ENCODE measurements at places on chromosomes 3 and 15.
A peak's percentile ranks its signal among the peaks of the same experiment; 100 is the strongest.

- DNase-seq: peak; percentile 16
Observed at GRCh38 chr15:58985443-58985842, 2.0 kb upstream of the RNF111 start.

- DNase-seq: no peak
Observed at GRCh38 chr3:149589332-149589731, 68.5 kb downstream of the WWTR1 start.

- DNase-seq: no peak
Observed at GRCh38 chr3:194565597-194566190, 67.5 kb downstream of the TMEM44 start.

- DNase-seq: peak; percentile 91
Observed at GRCh38 chr3:48492461-48493202, 11.3 kb downstream of the SHISA5 start.

GRCh38 chr3:177335728-177336127, 138.4 kb upstream of the TBL1XR1 start:
- peak; percentile 44 for DNase-seq

GRCh38 chr3:110650741-110651140, 420.9 kb upstream of the NECTIN3 start:
- no peak for DNase-seq

- no peak for DNase-seq
Observed at GRCh38 chr3:3027976-3028567, 82.1 kb downstream of the IL5RA start.

DNA sequence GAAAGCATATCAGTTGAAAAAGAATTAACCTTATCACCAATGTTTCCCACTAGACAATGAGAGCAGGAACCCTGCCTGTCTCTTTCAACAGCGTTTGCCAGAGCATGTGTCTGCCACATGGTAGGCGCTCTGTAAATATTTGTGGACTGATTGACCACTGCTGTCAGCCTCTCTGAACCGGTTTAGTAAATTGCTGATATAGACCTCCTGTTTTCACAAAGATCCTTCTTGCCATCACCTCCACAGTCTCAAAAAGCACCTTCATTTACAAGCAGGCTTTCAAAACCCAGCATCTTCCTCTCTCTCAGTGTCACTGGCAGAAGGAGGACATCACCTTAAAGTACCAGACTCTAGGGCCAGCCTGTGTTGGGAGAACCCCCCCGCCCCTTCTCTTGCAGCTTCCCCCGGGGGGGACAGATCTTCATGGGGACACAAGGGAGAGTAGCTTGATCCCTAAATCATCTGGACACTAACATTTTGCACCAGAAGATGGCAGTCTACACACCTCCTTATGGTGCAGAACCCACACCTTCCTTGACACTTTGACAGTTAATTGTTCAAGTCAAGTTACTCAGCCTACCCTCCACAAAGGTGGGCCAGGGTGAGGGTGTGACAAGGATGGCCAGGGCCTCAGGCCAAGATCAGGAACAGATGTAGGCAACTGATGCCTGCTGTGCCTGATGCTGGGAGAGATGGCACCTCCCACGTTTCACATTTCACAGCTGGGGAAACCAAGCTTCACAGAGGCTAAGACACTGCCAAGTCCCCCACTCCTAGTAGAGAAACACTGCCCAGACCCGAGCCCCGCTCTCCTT, 37.8 kb upstream of the USP3 start:
- peak; percentile 89 for DNase-seq

GRCh38 chr15:63655683-63656372, 58.6 kb downstream of the FBXL22 start:
- DNase-seq: no peak

DNA sequence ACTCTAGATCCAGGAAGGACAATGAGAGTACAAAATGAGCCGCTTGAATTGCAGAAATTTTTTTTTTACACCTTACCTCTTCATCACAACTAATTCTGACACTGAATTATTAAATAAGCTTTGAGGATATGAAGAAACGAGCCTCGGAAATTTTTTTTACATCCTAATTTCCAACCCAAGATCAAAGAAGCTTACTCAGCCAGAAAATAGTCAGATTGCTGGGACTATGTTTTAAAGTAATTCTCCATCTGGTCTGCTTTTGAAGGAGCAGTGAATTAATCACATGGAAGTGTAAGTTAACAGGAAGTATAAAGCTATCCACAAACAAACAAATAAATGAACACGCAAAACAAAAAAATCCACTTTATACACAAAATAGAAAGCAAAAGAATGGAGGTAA, 437.0 kb upstream of the KCNMB2 start:
- peak; percentile 50 for DNase-seq

DNA sequence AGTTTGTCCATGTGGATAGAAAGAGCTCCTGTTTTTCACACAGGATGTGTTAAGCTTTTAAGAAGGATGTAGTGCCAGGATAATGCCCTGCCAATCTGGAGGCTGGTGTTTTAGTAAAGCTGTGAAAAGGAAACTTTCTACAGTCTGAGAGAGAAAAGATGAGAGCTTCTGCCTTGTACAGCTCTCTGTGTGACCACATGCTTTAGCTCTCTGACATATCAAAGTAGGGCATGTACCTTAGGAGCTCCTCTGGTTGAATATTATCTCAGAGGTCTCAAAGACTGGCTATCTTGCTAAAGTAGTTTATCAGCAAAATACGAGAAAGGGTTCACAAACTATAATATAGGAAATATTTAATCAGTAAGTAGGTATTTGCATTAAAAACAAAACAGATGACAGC, 30.4 kb downstream of the CDIN1 start:
- DNase-seq: peak; percentile 68

GRCh38 chr3:98761643-98762229, 1.4 kb upstream of the ST3GAL6 start:
- DNase-seq: no peak

DNA sequence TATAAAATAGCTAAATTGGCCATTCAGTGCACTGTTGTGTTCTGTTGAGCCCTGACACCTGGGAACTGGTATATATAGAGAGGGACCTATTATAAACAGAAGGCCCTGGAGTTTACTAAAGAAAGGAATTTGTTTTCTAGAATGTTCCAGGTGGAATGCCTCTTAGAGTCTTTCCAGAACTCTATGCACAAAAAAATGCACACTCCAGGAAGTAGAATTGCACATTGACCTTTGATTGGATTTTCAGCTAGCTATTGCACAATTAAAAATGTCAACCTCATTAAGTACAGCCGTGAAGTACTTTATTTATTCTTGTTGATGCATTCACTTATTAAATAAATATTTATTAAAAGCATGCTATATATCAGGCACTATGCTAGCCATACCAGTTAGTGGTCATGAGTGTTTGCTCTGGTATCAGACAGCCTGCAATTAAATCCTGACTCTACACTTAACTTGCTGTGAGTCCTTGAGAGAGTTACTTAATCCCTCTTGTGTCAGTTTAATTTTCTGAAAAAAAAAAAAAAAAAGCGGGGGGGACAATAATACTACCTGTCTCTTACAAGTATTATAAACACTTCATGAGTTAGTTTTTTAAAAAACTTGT, 40.8 kb downstream of the NDUFB4 start:
- no peak for DNase-seq

DNA sequence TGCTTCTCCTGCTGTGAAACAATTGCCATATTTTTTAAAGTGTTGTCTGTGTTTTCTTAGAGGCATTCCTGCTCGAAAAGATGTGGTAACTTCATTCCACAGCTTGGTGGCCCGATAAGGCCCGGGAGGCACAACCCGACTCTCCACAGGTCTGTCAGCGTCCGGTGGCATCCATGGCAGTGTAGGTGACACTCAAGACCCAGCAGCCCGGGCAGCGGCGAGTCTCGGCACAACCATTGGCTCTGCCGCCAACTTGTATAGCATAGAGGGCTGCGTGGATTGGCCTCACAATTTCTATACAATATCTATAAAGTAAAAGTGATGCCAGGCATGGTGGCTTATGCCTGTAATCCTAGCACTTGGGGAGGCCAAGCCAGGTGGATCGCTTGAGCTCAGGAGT, 262.3 kb upstream of the CHRNA7 start:
- DNase-seq: no peak

DNA sequence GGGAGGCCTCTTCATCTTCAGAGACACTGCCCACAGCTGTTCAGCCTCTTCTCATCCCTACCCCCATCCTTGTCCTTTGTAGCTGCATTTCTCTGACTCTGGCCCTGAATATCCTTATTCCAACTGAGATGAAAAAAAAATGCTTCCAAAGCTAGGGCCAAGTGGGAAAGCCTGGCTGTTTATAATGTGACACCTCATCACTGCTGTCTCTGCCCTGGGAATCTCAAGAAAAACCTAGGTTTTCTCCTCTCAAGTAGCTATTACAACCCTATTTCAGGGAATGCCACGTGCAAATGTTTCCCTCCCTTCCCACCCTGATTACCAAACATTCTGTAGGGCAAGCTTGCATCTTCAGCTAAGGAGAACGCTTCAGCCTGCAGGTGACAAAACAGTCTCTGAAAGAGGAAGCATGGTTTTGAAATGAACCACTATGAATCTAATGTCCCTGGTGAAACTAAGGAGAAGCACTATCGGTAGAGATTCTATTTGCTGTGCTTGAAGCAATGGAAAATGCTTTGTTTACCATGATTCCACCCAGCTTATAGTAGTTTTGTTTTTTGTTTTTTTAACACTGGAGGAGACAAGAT, 65.4 kb downstream of the USF3 start:
- no peak for DNase-seq

- DNase-seq: no peak
Observed at GRCh38 chr15:48945386-48945785, 18.3 kb downstream of the SHC4 start.

DNA sequence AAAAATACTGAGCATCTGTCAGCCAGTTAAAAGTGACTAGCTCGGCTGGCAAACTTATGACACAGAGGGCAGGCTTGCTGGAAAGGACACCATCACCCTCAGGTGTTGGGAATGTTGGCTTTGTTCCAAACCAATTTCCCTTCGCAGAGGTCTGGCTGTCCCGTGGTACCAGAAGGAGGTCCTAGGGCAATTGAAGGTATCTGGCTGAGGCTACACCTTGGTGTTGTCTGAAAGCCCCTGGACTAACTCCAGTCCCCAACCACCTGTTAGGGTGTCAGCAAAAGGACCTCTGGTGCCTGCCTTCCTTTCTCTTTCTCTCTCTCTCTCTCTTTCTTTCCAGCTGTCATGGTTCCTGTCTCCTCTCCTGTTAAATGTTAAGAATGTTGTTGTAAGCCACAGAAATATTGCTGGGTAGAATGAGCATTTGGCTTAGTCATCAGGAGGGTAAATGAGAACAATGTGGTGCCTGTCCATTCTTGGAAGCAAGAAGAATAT, 12.5 kb downstream of the PRR20G start:
- no peak for DNase-seq

DNA sequence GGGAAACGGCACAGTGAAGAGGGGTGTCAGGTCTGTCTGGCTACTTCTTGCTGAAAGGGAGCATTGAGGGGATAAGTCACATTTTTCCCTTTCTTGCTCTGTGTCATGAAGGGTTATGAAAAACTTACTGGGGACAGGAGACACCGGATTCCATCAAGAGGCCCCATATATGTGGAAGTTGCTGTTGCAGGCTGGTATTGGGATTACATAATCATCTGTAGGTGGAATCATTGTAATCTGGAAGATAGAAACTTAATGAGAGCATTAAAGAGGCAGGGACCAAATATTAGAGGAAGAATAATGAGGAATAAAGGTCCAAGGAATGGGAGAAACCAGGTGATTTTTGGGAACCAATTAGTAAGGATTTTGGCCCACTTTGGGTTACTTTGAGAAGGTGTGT, 4.2 kb upstream of the TCAIM start:
- no peak for DNase-seq

DNA sequence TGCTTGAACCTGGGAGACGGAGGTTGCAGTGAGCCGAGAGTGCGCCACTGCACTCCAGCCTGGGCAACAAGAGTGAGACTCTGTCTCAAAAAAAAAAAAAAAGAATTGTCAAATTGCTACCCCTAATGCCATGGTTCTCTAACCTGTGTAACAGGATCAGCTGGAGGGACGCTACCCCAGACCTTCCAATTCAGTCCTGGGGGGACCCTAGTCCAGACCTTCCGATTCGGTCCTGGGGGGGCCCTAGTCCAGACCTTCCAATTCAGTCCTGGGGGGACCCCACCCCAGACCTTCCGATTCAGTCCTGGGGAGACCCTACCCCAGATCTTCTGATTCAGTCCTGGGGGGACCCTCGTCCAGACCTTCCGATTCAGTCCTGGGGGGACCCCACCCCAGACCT, 29.8 kb upstream of the MUC20 start:
- no peak for DNase-seq

GRCh38 chr3:181847276-181847675, 135.6 kb downstream of the SOX2 start:
- DNase-seq: no peak
